ENCODE measurements at places on chromosomes 6 and 20. TPM values are rescaled to one million over a fixed set of nuclear protein-coding genes. Genes with fewer than 3 reads are reported as not detected.

Gene ACSS2
- 84.9 TPM for total RNA-seq

Gene GPX5
- total RNA-seq, result not detected

Gene MYBL2
- 12.1 TPM for total RNA-seq

Gene STMND1
- total RNA-seq, result not detected

Gene BIRC7
- total RNA-seq, result not detected

Gene TINAG
- not detected for total RNA-seq

Gene FAM135A
- total RNA-seq, result 12.3 TPM

Gene LPA
- not detected for total RNA-seq

Gene KHDRBS2
- total RNA-seq, result not detected

Gene SUMO4
- 1.8 TPM for total RNA-seq

Gene BPIFB2
- total RNA-seq, result not detected

Gene GINS1
- 17.0 TPM for total RNA-seq

Gene EPPIN
- not detected for total RNA-seq

Gene LGSN
- total RNA-seq, result not detected

Gene LY6G6D
- total RNA-seq, result not detected

Gene RHAG
- not detected for total RNA-seq

Gene PCMTD2
- total RNA-seq, result 47.0 TPM

Gene SLC52A3
- total RNA-seq, result not detected

Gene NHSL1
- total RNA-seq, result 19.1 TPM

Gene TAPBP
- 73.9 TPM for total RNA-seq

Gene SLC12A5
- total RNA-seq, result not detected
